ENCODE measurements at places on chromosomes 13 and 19. TPM values are rescaled to one million over a fixed set of nuclear protein-coding genes. Genes with fewer than 3 reads are reported as not detected.

RPS5 gene
- total RNA-seq: 789 TPM

TTC9B gene
- not detected for total RNA-seq

WDR87 gene
- not detected for total RNA-seq

SIGLEC12 gene
- 2.2 TPM for total RNA-seq

HIPK4 gene
- total RNA-seq: not detected

FREM2 gene
- total RNA-seq: not detected

SRRM5 gene
- not detected for total RNA-seq

GRIN3B gene
- 0.14 TPM for total RNA-seq

IGFL3 gene
- not detected for total RNA-seq

LILRA1 gene
- total RNA-seq: 2.7 TPM

GRCh38 chr19:2062389-2062729, 11.3 kb upstream of the MKNK2 start:
- H3K4me3 ChIP-seq: peak overlapping the region; percentile 85
- no peaks in the 10 kb centered on the region for H3K36me3 ChIP-seq
- no peaks in the 10 kb centered on the region for H3K27me3 ChIP-seq
- peaks cover 21% of the 10 kb centered on the region for H3K4me1 ChIP-seq
- no peak overlapping the region for H3K27ac ChIP-seq

DNA sequence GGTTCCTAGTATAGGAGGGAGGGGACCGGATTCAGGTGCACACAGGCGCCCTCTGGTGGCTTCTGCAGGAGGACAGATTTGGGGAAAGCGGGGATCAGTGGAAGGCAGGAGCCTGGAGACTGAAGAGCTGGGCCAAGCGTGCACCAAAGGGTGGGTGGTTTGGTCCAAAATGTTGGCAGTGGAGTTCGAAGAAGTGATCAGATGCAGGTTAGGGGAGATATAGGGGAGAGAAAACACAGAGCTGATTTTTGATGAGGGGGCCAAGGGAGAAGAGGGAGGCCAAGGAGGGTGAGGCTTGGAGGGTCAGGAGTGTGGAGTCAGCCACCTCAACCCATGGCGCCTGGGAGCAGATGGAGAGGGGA, 6.8 kb upstream of the CARM1 start:
- H3K27me3 ChIP-seq: no peaks in the 10 kb centered on the region
- H3K4me3 ChIP-seq: peak overlapping the region; percentile 16
- H3K4me1 ChIP-seq: no peaks in the 10 kb centered on the region
- H3K36me3 ChIP-seq: no peaks in the 10 kb centered on the region
- peak; percentile 45 for DNase-seq

- DNase-seq: no peak
- H3K4me3 ChIP-seq: no peak overlapping the region
- H3K27ac ChIP-seq: no peak overlapping the region
- H3K36me3 ChIP-seq: no peaks in the 10 kb centered on the region
Measured at GRCh38 chr13:58343076-58343475, 711.5 kb downstream of the PCDH17 start.

DNA sequence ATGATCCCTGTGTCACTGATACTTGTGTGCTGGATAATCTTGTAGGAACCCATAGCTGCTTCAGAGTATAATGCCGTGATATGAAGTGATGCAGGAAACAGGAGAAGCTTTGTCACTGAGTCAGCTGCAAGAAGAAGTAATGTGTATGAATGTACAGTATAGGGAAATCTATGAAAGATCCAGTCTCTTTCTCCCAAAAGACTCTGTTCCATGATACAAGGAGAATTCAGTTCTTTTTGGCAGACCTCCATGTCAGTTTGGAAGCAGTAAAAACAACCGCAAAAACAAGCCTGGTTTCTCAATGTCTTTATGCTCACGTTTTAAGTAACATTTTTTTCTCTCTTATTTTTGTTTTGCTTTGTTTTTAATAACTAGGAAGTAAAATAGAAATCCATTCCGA, 33.9 kb downstream of the PCDH17 start:
- H3K27me3 ChIP-seq: no peaks in the 10 kb centered on the region
- no peaks in the 10 kb centered on the region for H3K36me3 ChIP-seq
- DNase-seq: no peak
- H3K27ac ChIP-seq: no peak overlapping the region
- H3K4me3 ChIP-seq: no peak overlapping the region
- no peaks in the 10 kb centered on the region for H3K4me1 ChIP-seq

GRCh38 chr19:12784871-12785430, 6.3 kb upstream of the JUNB start:
- H3K27ac ChIP-seq: peak overlapping the region; percentile 99
- no peaks in the 10 kb centered on the region for H3K36me3 ChIP-seq
- no peak for DNase-seq
- no peaks in the 10 kb centered on the region for H3K27me3 ChIP-seq
- H3K4me3 ChIP-seq: no peak overlapping the region

- H3K27me3 ChIP-seq: no peaks in the 10 kb centered on the region
- peaks cover 39% of the 10 kb centered on the region for H3K4me1 ChIP-seq
- no peaks in the 10 kb centered on the region for H3K36me3 ChIP-seq
- H3K27ac ChIP-seq: peak overlapping the region; percentile 97
- peak; percentile 70 for DNase-seq
- H3K4me3 ChIP-seq: peak overlapping the region; percentile 65
Measured at GRCh38 chr13:44917589-44918325, 71.5 kb downstream of the NUFIP1 start.

GRCh38 chr13:31036731-31037695, 104.6 kb downstream of the TEX26 start:
- DNase-seq: no peak
- no peaks in the 10 kb centered on the region for H3K36me3 ChIP-seq
- no peak overlapping the region for H3K27ac ChIP-seq
- H3K4me1 ChIP-seq: no peaks in the 10 kb centered on the region

DNA sequence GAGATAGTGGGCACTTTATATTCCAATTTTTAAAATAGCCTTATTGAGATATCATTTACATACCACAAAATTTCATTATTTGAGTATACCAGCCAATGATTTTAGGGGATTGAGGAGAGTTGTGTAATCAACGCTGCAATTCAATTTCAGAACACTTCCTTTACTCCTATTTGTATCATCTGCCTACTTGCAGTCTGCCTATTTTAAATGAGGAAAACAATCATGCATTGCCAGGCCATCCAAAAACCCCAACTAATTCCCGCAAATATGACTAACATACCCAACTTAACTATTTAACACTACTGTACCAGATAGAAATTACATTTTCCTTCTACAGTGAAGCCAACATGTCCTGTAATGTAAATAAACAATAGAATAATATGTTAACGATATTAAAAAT, 26.7 kb downstream of the CAB39L start:
- DNase-seq: no peak
- H3K4me1 ChIP-seq: no peaks in the 10 kb centered on the region
- no peak overlapping the region for H3K27ac ChIP-seq
- H3K36me3 ChIP-seq: no peaks in the 10 kb centered on the region
- no peak overlapping the region for H3K4me3 ChIP-seq

GRCh38 chr13:79477968-79478367, 3.0 kb upstream of the NDFIP2 start:
- no peak overlapping the region for H3K4me3 ChIP-seq
- H3K27me3 ChIP-seq: no peaks in the 10 kb centered on the region
- no peak overlapping the region for H3K27ac ChIP-seq
- peaks cover 15% of the 10 kb centered on the region for H3K4me1 ChIP-seq
- DNase-seq: no peak

GRCh38 chr19:54298357-54299125, 14.4 kb downstream of the LILRA5 start:
- H3K4me3 ChIP-seq: no peak overlapping the region
- H3K27me3 ChIP-seq: no peaks in the 10 kb centered on the region
- H3K36me3 ChIP-seq: no peaks in the 10 kb centered on the region
- no peak overlapping the region for H3K27ac ChIP-seq
- no peaks in the 10 kb centered on the region for H3K4me1 ChIP-seq

GRCh38 chr19:2949939-2950285, 5.1 kb upstream of the ZNF77 start:
- DNase-seq: no peak
- peaks cover 18% of the 10 kb centered on the region for H3K4me1 ChIP-seq
- peak overlapping the region; percentile 90 for H3K4me3 ChIP-seq
- H3K36me3 ChIP-seq: no peaks in the 10 kb centered on the region
- peak overlapping the region; percentile 95 for H3K27ac ChIP-seq

DNA sequence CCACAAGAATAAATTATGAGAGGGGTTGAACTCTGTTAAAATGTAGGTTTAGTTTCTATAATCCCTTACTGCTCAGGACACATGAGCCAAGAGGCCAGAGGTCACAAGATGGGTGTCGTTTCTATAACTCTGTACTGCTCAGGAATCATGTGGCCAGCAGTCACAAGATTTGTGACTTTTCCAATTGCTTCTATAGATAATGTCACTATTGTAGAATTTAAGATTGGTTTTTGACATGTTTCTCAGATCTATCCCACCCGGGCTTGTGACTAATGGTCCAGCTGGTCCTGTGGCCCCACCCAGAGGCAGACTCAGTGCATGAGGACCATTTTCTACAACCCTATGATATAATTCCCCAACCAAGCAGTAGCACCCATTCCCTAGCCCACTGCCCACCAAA, 662.0 kb upstream of the KLF12 start:
- no peak overlapping the region for H3K27ac ChIP-seq
- H3K27me3 ChIP-seq: no peaks in the 10 kb centered on the region
- H3K4me3 ChIP-seq: no peak overlapping the region
- no peak for DNase-seq
- H3K36me3 ChIP-seq: no peaks in the 10 kb centered on the region

DNA sequence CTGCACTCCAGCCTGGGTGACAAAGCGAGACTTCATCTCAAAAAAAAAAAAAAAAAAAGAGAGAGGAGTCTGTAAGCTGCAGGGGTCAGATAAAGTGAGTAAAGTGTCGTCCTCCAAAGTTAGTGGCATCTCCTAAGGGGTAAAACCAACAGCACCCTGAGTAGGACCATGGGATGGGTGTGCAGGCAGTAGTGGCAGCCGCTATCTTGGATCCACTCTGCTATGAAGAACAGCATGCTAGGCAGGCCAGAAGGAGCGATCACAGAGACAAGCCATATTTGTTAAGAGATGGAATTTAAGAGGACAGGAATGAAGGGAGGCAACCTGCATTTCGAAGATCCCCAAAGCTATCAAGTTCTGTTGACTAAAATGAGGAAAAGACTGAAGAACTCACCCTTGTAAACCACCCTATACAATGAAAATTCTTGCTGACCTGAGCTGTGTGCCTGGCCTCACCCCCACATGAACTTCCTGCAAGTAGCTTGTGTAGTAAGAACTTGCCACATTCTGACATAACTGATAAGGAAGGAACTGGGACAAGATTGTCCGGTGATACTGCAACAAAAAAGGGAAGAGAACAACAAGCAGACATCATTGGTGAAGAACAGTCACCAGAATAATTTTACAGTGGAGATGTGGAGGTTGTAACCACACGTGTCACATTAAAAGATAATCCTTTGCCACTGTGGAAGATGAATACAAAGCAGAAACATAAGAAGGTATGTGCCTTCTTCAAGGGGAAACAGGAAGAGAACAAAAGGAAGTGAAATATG, 16.2 kb downstream of the DPY19L3 start:
- H3K27me3 ChIP-seq: no peaks in the 10 kb centered on the region
- no peak overlapping the region for H3K27ac ChIP-seq
- no peak overlapping the region for H3K4me3 ChIP-seq
- DNase-seq: no peak
- H3K4me1 ChIP-seq: no peaks in the 10 kb centered on the region
- H3K36me3 ChIP-seq: no peaks in the 10 kb centered on the region

- no peak overlapping the region for H3K4me3 ChIP-seq
- peaks cover 93% of the 10 kb centered on the region for H3K4me1 ChIP-seq
- no peaks in the 10 kb centered on the region for H3K27me3 ChIP-seq
Measured at GRCh38 chr13:45335397-45336024, 5.5 kb downstream of the TPT1 start.

DNA sequence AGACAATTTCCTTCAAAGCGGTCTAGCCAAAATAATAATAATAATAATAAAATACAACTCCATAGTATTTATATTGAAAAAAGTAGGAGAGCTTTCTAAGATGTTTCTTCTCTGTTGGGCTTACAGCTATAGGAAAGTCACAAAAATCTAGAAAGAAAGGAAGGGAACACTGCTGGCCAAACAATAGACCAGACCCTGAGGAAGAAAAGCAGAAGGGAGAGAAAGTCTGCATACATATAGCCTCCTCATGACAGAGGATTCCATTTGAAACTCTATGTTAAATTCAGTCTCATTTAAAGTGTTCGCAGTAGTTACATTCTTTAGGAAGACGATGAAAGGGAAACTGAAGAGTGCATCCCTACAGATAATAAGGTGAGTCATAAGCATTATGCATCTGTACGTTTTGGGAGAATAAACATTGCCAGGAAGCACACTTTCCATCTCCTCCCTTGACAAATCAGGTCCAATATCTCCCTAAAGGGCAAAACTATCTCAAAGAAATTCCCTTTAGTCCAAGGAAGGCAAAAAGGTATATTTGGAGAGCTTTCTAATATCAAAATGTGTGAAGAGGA, 86.5 kb downstream of the PCDH9 start:
- H3K27me3 ChIP-seq: no peaks in the 10 kb centered on the region
- no peak overlapping the region for H3K4me3 ChIP-seq
- H3K36me3 ChIP-seq: no peaks in the 10 kb centered on the region
- no peak overlapping the region for H3K27ac ChIP-seq

- no peak for DNase-seq
- H3K4me1 ChIP-seq: peaks cover 11% of the 10 kb centered on the region
- H3K4me3 ChIP-seq: peak overlapping the region; percentile 34
- H3K27ac ChIP-seq: peak overlapping the region; percentile 51
- peaks cover 18% of the 10 kb centered on the region for H3K36me3 ChIP-seq
- H3K27me3 ChIP-seq: no peaks in the 10 kb centered on the region
Measured at GRCh38 chr19:39428283-39429112, 7.3 kb downstream of the RPS16 start.

GRCh38 chr19:2602391-2603181, 99.9 kb downstream of the GNG7 start:
- peaks cover 38% of the 10 kb centered on the region for H3K4me1 ChIP-seq
- H3K36me3 ChIP-seq: no peaks in the 10 kb centered on the region
- H3K27ac ChIP-seq: peak overlapping the region; percentile 99

DNA sequence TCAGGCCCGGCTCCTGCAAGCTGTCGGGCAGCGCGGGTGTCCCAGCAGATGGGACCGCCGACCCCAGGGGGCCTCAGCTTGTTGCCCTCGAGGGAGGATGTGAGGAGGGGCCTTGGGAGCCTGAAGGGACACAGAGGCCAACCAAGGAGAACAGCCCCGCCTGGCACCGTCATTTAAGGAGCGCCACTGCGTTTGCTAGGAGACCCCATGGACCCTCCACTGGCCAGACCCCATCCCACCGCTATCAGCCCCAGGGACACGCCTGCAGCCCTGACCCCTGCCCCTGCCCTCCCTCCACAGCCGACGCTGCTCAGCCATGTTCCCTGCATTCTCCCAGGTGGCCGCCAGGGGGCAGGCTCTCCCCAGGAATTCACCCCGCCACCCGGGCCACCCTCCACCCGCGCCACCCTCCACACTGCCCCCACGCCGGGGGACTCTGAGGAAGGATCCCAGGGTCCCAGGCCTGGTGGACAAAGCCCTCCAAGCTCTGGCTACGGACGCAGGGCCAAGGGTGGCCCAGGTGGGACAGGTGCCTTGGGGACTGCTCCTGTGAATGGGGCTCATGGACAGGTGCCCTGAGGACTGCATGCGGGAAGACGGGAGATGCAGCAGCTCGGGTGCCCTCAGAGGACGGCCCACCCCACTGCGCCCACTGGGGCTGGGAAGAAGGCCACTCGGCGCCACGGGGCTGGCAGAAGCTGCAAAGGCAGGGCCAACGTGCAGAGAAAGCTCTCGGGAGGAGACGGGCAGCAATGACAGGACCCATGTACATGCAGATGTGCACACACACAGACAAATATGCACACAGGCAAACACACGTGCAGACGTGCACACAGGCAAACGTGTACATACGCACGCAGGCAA, 34.4 kb downstream of the PIP5K1C start:
- H3K4me1 ChIP-seq: peaks cover 46% of the 10 kb centered on the region
- no peak overlapping the region for H3K27ac ChIP-seq
- peaks cover 44% of the 10 kb centered on the region for H3K36me3 ChIP-seq
- H3K4me3 ChIP-seq: no peak overlapping the region
